ENCODE measurements at places on chromosomes 3 and 15.

GRCh38 chr15:63398456-63398855 is 16.8 kb upstream of the CA12 start:
- no peak for DNase-seq

DNA sequence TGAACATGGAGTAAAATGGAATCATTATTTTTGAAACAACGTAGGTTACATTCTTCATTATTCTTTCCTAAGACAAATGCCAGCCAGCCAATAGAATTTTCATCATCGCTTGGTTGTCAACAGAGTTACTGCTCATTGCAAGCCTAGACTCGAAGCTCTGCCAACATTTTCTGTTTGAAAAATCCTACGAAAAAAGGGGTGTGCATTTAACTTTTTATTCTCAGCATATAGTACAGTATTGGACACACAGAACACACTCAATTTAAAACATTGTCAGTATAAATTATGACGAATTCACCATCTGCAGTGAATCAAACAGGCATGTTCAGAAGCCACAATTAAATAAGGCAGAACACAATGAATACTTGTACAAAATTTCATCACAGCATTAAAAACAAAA is 232.1 kb downstream of the NR1D2 start:
- no peak for DNase-seq

- DNase-seq, result no peak
These were observed 84.4 kb downstream of the MYLK start for GRCh38 chr3:123799544-123800361.

GRCh38 chr3:43043071-43043766 is 62.7 kb downstream of the POMGNT2 start:
- DNase-seq, result no peak

DNA sequence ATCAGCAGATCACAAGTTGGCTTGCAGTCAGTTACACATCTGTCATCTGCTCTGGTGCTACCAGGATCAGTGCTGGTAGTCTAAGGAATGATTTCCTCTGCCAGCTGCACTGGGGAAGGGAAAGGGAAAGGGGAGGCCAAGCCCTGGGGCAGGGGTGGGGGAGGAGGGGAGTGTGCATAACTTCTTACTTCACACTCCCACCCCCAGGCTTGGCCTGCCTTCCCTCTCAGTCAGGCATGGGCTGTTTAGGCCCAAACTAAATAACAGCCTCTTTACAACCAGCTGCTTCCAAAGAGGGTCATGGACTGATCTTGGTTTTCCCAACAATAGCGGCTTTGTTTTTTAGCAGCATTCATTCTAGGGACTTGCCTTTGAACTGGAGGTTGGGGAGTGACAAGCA is 86.1 kb upstream of the PSMD6 start:
- DNase-seq, result no peak

GRCh38 chr15:98506711-98507110 is 141.6 kb upstream of the IGF1R start:
- DNase-seq, result no peak

DNA sequence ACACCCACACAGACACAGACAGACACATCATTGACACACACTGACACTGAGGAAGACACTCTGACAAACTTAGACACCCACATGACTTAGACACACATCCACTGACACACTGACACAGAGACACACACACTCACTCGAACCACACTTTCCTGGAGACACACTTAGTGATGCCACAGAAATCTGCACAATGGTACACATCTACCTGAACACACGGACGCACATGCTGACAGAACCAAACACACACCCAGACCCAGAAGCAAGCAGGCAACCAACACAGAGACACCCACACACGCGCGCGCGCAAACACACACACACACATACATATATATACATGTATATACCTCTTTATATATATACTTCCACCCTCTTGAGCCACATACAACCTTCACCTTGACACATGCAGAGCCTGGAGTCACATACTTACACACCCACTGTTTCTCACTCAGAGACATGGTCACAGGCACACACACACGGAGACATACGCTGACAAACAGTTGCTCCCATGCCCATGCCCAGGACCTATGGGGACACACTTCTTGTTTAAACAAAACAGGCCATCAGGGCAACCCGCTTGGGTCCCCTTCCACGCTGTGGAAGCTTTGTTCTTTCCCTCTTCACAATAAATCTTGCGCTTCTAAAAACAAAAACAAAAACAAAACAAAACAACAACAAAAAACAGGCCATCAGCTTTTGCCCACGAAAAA is 913 bp upstream of the SCN5A start:
- no peak for DNase-seq

GRCh38 chr3:113431811-113432210 is 9.5 kb downstream of the CFAP44 start:
- DNase-seq, result no peak

GRCh38 chr3:131360191-131360755 is 21.3 kb upstream of the NUDT16 start:
- DNase-seq, result no peak

DNA sequence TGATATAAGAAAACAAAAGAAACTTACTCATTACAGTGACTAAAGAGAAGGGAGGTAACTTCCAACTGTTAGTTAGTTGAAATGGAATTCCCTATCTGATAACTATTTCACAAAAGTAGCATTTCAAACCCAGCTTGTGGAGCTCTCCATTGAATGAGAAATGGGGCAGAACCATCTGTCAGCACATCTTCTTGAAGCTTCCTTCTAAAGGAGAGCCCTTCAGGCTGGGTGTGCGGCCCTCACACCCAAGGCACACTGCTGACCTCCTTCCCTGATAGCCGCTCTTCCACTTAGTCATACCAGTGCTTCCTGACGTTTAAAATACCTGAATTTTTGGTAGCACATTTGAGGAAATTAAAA is 28.1 kb upstream of the VEPH1 start:
- DNase-seq, result no peak

DNA sequence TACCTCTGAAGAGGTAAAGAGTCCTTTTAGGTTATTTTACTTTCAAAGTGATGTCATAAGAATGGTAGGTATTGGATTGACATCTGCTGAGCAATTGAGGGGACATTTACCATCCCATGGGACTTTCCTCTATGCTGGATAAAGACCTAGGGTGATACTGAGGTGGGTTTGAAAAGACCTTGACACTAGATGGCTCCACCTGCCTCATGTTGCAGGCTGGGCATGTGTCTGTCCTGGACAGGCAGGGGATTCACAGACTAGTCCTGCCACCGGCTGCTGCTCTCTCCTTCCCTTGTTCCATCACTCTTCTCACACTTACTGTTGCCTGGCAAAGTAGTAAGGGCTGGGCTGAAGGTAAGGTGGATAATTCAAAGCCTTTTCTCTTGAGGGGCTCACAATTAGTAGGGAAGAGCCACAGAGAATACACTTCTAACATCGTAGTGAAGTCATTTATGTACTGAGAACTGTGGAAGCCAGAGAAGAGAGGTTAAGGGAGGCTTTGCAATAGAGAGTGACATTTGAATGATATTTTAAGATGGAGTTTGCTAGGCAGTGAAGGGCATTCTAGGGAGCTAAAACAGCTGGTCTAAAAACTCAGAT is 27.7 kb downstream of the TRAK1 start:
- peak; percentile 3 for DNase-seq

DNA sequence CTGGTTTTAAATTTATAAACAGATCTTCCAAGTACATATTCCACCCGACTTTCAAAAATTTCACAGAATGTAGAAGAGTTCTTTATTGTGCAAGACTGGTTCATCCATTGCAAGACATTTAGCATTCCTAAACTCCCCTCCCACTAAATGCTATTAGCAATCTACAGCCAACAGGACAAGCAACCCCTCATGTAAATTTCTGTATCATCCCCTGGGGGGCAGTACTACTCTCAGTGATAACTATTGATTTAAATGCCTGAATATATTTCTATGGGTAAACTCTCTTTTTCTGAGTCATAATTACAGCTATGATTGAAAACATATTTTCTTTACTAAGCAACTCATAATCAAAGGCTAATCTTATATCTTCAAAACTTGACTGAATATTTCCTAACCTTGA is 10.7 kb upstream of the SLC15A2 start:
- peak; percentile 32 for DNase-seq

- no peak for DNase-seq
These were observed 19.5 kb upstream of the CXCR6 start for GRCh38 chr3:45923755-45924154.

DNA sequence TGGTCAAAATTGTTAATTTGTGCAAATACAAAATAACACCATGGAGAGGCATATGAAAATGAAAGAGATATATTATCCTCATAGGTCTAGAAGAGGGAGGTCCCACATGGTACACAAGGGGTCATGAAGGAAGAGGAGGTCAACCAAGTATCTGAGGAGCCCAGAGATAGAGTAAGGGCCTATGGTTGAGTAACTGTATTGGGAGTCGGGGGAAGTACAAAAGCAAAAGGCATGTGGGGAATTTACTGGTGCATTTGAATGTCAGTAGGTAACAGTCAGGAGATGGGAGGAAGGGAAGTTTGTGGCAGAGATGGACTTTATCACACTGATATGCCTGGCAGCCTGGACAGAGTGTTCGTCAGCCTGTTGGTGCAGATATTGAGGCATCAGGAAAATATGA is 1113.7 kb downstream of the OTOL1 start:
- no peak for DNase-seq

DNA sequence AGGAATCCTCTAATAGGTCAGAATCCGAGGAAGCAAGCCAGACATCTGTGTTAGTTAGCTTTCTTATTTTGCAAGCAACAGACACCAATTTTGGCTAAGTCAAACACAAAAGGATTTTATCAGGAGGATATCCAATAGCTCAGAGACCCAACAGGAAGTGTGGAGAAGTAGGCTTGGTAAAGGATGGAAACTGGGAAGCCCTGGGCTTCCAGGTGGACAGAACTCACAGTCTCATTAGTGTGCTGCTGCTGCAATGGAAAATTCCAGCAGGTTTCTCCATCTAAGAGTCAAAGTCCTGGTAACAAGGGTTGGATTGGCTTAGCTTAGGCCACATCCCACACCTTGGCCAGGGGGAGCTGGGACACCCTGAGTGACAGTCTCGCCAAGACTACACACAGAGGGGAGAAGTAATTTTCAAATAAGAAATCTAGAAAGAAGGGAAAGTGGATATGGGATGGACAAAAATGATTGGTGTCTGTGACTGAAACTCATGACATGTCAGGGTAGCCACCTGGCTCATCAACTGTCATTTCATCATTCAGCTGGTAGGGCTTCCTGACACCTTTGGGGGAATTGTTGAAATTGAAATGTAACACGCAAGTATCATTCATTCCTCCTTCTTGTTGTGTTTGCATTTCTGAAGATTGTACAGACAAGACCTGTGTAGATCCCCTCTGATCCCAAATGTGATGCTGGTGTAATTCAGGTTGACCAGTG is 158.6 kb downstream of the THSD4 start:
- DNase-seq, result no peak

DNA sequence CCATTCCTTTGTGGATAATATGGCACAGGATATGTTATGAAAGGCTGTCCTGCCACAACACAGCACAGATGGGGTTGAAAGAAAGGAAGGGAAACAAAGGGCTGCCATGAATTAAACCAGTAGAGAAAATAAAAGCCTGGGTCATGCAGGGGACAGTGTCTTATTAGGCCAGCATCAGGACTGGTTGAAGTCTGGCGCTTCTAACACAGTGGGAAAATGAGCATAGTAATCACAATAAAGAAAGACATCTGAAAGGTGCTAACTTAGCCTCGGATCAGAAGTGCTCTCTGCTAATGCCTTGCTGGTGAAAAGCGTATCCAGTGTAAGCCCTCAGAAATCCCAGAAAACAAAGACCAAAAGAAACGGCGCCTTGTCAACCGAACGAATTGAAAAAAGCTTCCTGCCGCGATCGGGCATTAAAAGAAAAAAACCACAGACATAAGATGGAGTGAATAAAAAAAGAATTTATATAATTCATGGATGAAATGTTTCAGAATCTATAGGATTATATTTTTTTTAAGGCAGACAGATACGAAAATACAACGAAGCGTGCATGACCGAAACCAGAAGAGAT is 566 bp upstream of the MKRN3 start:
- no peak for DNase-seq

- DNase-seq, result no peak
These were observed 84.0 kb downstream of the FILIP1L start for GRCh38 chr3:100030346-100030745.

GRCh38 chr15:25177955-25178801 is 223.4 kb downstream of the SNRPN start:
- DNase-seq, result no peak

GRCh38 chr3:183545708-183546107 is 9.8 kb downstream of the KLHL6 start:
- no peak for DNase-seq

DNA sequence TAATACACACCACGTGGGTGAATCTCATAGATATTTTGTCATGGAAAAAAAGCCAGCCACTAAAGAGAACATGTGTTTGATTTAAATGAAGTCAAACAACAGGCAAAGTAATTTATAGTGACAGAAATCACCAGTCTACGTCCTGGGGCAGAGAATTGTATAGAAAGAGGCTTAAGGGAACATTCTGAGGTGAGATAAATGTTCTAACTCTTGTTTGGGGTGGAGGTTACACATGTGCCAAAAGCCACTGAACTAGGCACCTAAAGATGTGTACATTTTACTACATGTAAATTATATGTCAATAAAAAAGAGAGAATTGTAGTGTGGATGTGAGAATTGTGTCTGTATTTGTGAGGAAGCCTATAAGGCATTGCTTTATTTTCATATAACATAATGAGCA is 184.9 kb downstream of the NEK10 start:
- DNase-seq, result no peak

DNA sequence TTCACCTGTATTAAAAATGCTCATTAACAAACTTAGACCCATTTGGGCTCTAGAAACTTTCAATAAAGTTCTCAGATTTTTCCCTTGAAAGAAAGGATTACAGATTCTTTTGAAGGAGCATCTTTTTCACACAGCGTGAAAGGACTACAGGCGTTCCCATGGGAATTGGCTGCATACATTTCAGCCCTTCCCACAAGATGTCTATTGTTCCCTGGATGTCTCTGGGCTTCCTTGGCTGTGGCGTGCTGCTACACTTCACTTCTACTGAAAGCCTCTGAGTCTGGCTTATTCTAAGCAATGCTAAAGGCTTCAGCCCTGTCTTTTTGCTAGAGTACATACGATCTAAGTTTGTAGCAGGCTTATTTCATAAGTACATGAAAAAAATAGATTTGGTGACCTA is 1.4 kb downstream of the VEPH1 start:
- DNase-seq, result no peak

DNA sequence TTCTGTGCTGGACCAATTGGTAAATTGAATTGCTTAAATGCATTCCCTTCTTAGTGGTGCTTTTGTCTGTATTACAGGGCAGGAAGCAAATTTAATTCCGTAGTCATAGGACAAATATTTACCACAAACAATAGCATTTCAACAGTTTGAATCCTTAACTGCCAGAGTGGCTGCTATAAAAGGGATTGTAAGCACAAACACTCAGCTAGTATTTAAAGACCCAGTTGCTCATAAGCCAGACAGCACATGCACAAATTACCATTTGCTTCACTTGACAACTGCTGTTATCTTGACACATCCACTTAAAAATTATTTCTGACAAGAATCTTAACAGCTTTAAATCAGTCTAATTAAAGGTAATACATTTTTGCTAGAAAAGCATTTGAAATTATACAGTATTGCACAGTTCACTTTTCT is 490.2 kb upstream of the ADAMTS9 start:
- no peak for DNase-seq

Measured in NCI-H1105 treated with DMSO at 0.1 percent for 48 hours (cell line).